ENCODE measurements at places on chromosomes 1 and 21.

- no peak for DNase-seq
These were observed 30.5 kb upstream of the EFCAB14 start for GRCh38 chr1:46749404-46749803.

DNA sequence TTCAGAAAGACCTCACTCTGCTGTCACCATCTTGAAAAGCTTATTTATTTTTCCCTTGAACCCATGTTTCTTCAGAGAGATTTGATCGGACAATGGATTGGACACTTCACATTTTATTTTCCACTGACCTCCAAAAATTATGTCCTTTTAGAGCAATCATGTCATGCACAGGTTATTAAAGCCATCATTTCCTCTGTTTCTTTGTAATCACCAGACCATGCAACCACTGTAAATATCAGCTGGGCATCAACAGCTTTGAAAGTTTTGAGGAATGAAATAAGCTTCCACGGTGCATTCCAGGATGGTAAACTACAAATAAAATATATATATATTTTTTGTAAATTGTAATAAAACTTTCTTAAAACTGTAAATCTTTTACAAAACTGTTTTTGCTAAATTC, 144.1 kb upstream of the ADAMTS5 start:
- no peak for DNase-seq

DNA sequence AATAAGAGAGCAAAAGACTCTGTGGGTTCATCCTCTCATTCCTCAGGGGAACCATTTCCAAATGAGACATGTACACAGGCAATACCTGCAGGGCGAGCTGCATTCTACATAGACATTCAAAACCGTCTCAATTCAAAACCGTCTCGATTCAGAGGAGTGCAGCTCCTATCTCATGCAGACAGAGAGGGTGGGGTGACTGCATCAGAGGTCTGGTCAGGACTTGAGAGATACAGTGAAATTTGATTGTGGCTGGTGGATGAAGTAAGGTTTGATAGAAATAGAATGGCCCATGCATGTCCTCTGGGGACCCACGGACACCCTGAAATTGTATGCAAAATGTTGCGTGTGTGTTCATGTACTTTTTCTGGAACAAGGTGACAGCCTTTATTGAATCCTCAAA, 27.3 kb downstream of the TEX35 start:
- DNase-seq = no peak

- no peak for DNase-seq
These were observed 9.0 kb downstream of the DYNLT5 start for GRCh38 chr1:66761221-66761620.

GRCh38 chr1:161791904-161792655, 26.0 kb downstream of the ATF6 start:
- DNase-seq = no peak

DNA sequence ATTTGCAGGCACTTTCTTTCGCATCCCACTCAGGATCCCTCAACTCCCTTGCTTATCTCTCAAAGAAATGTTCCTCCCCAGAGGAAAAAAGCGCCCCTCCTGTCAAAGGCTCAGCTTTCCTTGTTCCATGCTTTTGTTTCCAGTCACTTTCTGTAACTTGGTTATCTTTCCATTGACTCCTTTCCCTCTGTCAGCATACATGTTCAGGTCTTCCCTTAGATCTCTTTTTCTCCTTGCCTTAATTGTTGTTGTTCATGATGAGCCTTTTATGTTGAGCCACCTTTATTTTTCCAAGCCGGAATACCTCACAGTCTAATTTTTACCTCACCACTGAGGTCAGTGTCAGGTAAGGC, 46.5 kb upstream of the PODN start:
- no peak for DNase-seq

GRCh38 chr1:154695985-154696384, 88.0 kb upstream of the ADAR start:
- no peak for DNase-seq

- no peak for DNase-seq
These were observed 72.0 kb upstream of the TARDBP start for GRCh38 chr1:10940451-10940804.

GRCh38 chr1:160756849-160757201, 17.8 kb downstream of the SLAMF7 start:
- no peak for DNase-seq

DNA sequence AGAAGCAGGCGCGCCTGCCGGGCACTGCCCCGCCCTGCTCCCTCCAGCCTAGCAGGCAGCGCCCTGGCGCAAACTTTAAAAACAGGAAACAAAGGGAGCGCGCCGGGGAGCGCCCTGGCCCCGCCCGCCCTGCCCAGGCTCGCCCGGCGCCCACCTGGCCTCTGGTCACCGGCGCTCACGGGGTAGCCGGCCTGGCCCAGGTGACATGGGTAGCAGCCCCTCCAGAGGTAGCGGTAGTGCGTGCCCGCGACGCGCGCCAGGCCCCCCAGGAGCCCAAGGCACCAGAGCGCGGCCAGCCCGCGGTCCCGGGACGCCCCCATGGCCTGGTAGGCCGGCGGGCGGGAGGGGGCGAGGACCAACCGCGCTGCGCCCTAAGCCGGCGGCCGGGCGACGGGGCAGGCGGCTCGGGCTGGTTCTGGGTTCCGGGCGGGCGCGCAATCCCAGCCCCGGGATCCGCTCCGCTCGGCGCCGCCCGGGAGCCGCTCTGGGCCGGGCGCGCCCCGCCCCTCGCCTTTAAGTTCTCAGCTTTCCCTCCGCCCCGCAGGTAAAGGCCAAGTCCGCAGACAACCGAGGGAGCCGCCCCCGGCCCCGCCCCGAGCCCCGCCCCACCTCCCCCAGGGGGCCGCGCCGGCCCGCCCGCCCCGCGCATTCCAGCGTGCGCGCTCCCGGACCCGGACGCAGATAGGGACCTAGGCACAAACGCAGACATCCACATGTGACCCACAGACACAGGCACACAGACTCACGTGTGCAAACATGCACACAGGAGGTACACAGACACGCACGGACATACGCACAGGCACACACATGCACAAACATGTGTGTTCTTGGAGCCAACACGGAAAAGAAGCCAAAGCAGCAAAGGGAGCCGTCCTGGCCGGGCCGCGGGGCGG, 76.7 kb downstream of the ARHGEF16 start:
- peak; percentile 73 for DNase-seq

DNA sequence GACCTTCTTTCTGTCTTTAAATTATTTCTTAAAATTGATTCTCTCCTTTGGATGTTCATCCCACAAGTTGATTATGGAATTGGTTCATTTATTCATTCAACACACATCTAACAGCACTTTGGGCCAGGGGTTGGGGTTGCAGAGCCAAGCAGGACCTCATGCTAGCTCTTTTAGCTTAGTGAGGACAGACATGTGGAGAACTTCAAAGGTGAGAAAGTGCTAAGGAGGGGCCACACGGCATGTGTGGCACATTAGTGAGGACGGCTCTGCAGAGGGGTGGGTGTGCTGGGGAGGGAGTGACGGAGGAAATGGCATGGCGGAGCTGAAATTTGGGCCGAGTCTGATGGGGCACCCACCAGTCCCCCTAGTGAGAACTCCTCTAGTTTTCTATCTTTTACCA, 32.5 kb upstream of the VASH2 start:
- no peak for DNase-seq

DNA sequence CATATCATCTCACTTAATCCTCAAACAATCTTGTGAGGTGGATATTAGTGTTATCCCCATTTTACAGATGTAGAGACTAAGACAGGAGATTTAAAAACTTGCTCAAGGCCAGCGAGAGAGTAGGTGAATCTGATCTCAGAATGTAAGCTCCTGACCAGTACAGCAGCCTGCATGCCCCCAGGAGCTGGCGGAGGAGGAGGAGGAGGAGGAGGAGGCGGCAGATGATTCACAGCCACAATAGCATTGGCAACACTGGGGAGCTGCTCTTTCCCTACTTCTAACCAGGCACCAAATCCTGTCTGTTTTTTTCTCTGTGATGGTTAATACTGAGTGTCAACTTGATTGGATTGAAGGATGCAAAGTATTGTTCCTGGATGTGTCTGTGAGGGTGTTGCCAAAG, 243.2 kb downstream of the ATG4C start:
- DNase-seq = no peak

DNA sequence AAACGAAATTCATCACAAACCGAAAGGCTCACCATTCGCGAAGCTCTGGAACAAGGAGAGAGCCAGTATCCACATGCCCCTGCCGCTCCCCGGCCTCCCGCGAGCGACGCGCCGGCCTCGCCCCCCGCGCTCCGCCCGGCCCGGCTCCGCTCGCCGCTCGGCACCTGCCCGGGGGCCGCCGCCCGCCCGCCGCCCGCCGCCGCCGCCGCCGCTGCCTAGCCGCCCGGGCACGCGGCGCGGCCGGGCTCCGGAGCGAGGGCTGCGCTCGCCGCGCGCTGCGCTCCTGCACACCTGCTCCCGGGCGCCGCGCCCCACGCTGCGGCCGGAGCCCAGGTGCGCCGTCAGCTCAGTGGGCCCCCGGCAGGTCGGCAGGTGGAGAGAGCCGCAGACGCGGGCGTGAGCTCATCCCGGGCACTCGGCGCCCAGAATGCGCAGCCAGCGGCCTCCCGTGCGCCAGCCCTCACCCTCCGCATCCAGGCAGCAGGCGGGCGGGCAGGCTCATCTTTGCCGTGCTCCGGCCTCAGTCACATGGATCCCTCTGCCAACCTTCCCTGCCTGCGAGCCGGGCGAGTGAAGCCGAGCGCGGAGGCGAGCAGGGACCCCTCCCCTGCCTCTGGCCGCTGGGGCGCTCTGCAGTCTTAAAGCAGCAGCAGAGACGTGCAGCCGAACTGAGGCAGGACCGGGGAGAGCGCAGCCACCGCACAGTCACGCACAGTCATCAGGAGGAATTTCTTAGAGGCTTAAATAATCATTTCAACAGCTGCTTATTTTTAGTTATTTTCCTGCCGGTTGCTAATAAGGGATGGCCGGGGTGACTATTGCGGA, at the start of gene DSCAM:
Gene DSCAM (minus strand): TSS at position 572 of the 825 bp plus-strand sequence. CDS start 497 bp downstream, at position 75.
- peak; percentile 8 for DNase-seq

GRCh38 chr1:201916649-201917249, 28.1 kb downstream of the SHISA4 start:
- DNase-seq = peak; percentile 80

GRCh38 chr1:152517237-152517811, 3.0 kb downstream of the CRCT1 start:
- DNase-seq = no peak

DNA sequence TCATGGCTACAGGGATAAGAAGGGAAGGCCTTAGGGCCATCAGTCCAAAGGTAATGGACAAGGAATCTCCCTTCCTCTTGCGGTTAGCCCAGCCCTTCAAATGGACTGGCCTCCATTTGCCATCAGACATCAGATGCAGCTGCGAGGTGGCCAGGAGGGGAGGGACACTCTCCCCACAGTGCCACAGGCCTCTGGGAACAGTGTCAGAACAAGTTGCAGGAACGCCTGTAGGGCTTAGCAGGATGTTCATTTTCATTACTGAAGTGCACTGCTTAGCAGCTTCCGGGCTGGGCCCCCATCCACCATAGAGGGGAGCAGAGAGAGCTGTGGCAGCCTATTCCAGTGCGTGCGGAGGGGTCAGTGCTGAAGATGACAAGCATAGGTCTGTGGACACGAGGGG, 127.5 kb downstream of the GALNT2 start:
- DNase-seq = no peak

- no peak for DNase-seq
These were observed 88.6 kb downstream of the ZBTB18 start for GRCh38 chr1:244139655-244140054.

DNA sequence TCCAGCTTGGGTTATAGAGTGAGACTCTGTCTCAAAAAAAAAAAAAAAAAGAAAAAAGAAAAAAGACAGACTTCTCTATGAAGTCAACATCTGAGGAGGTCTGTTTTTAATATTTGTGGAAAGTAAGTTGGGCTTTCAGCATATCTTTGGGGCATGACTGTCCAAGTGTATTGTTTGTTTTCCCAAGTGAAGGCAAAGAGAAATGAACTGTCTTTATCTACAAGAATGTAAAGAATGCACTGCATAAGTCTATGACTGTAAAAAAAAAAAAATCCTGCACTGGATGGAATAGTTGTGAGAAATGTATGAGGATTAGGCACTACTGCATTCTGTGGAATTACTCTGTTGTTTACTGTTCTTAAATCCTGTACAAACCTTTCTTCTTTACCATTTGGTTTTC, 45.6 kb upstream of the TMEM61 start:
- DNase-seq = no peak

DNA sequence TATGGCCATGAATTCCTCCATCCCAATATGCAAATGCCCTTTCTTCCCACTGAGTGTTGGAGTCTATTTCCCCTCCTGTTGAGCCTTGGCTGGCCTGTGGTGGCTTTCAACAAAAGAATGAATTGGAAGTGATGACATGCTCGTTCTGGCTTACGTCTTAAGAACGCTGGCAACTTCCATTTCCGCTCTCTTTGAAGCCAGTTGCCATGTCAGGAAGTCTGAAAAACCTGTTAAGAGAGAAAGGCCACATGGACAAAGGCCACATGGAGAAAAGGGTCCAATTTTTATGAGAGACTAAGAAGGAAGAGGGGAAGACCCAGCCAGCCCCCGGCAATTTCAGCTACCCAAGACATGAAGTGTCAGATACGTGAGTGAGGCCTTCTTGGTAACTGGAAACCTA, 45.6 kb upstream of the GADD45A start:
- DNase-seq = no peak

DNA sequence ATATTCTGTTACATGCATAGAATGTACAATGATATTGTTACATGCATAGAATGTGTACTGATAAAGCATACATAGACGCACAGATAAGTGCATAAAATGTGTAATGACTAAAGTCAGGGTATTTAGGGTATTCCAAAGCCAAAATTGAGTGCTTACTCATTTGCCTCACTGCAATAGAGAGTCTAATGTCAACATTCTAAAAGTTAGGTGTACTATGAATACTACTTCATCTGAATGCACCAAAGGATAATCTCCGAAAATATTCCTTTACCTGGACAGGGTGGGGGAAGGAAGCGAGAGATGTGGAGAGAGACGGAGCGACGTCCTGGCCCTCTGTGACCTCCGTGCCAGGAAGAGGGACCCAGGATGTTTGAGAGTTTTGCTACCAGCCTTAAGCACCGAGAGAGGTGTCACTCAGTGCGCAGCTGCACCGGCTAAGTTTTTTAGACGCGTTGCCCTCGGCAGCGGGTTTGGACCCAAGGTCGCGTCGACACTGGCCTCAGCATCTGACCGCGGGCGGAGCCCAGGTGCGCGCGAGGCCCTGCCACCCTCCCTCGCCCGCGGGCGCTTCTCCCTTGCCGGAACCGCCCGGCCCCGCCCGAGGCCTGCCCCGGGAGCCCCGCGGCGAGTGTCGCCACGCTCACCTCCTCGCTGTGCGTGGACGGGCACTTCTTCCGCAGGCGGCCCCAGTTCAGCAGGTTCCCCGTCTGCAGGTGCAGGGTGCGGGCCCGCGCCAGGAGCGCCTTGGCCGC, 660 bp downstream of the GCLM start:
- DNase-seq = no peak

DNA sequence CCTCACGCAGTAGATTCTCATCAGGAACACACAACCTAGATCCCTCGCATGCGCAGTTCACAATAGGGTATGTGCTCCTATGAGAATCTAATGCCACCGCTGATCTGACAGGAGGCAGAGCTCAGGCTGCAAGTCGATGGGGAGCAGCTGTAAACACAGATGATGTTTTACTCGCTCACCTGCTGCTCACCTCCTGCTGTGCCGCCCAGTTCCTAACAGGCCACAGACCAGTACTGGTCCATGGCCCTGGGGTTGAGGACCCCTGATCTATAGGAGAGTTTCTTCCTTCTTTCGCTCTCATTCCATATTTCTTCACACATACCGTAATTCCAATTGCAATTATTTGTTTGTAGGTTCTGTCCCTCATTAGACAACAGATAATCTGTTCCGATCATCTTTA, 103.4 kb downstream of the CLEC20A start:
- DNase-seq = no peak

GRCh38 chr1:39826583-39826982, 37.9 kb upstream of the BMP8B start:
- DNase-seq = no peak

GRCh38 chr1:30191154-30191702, 532.2 kb downstream of the MATN1 start:
- DNase-seq = no peak
